ENCODE measurements at places on chromosomes 11 and 22.

GRCh38 chr11:123507043-123507442 lies 77.0 kb downstream of the GRAMD1B start:
- no peak overlapping the region for H3K4me3 ChIP-seq
- peaks cover 6% of the 10 kb centered on the region for H3K4me1 ChIP-seq
- no peak overlapping the region for H3K27ac ChIP-seq
- H3K36me3 ChIP-seq = no peaks in the 10 kb centered on the region

DNA sequence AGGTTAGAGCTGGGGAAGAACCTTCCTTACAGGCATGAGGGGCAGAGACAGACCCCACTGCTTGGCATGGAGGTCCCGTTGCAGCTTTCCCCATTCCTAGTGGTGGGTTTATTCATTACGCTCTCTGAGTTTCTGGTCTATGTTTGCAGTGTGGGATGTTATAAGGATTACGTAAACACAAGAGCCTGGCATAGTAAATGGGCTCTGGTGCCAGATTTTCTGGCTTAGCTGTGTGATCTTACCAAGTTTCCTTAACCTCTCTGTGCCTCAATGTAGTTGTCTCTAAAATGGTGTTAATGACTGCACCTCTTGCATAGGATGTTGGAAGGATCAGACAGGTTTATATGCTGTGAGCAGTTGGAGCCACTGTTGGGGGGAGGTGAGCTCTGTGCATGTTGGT lies 15.1 kb downstream of the DTX4 start:
- no peak overlapping the region for H3K4me3 ChIP-seq
- H3K4me1 ChIP-seq = peaks cover 18% of the 10 kb centered on the region
- peak overlapping the region; percentile 57 for H3K27ac ChIP-seq
- H3K27me3 ChIP-seq = no peaks in the 10 kb centered on the region
- no peak for DNase-seq
- H3K36me3 ChIP-seq = peaks cover 35% of the 10 kb centered on the region

- H3K4me1 ChIP-seq = peaks cover 13% of the 10 kb centered on the region
- H3K36me3 ChIP-seq = peaks cover 34% of the 10 kb centered on the region
These were observed 4.0 kb downstream of the SIDT2 start for GRCh38 chr11:117182551-117182935.

DNA sequence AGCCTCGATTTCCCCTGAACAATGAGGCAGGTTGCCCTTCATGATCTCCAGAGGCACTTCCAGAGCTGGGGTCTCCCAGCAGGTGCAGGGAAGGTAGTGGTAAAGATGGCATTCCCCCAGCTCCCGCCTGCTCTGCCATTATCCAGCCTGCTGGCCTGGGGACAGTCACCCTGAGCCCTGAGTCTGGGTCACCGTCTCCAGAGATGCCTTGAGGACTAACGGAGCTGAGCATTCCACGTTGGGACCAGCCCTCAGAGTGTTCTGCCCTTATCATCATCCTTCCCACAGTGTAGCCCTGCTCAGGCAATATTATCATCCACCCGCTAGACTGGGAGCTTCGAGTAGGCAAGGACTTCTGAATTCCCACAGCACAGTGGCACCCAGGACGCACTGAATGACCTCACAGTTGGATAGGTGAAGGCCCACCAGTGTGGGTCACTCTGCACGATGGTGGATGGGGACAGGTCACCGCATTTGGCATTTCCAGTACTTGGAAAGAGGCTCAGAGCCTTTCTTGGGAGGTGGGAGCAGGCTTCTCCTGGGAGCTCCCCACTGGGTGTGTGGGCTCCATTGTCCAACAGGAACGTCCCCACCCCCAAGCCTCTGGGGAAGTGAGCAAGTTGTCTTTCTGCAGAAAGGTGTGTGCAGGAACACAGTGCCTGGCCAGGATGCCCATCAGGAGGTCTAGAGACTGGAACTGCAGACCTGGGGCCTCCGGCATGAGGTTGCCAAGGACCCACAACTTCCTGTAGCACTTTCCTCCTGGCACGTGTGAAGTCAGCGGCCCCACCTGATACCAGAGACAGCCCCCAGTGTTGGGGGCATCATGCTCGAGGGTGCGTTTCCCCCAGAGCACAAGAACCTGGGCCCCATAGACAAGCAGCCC lies 51.4 kb upstream of the WNT7B start:
- H3K4me3 ChIP-seq = no peak overlapping the region
- peaks cover 30% of the 10 kb centered on the region for H3K27me3 ChIP-seq
- H3K4me1 ChIP-seq = peaks cover 4% of the 10 kb centered on the region

DNA sequence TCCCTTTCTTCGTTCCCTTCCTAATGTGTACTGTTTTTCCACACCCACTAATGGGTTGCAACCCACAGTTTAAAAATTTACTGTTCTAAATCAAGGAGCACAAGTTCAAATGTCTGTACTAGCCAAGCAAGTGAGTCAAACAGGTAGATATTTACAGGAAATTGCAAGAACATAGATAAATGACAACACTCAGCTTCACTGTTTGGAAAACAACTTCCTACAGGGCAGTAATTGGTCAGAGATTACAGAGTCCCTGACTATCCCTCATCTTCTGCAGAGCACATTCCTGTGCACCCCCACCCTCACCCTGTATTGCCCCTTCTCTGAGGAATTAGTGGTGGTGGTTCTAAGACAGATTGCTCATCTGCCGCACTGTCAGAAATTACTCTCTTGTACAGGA lies 1.9 kb downstream of the SERPING1 start:
- peaks cover 10% of the 10 kb centered on the region for H3K27me3 ChIP-seq
- H3K4me1 ChIP-seq = peaks cover 5% of the 10 kb centered on the region
- H3K36me3 ChIP-seq = peaks cover 2% of the 10 kb centered on the region
- DNase-seq = no peak

GRCh38 chr22:49933236-49934159 lies 15.1 kb downstream of the CRELD2 start:
- no peaks in the 10 kb centered on the region for H3K27me3 ChIP-seq
- H3K27ac ChIP-seq = no peak overlapping the region
- H3K36me3 ChIP-seq = no peaks in the 10 kb centered on the region
- no peak overlapping the region for H3K4me3 ChIP-seq
- DNase-seq = no peak

DNA sequence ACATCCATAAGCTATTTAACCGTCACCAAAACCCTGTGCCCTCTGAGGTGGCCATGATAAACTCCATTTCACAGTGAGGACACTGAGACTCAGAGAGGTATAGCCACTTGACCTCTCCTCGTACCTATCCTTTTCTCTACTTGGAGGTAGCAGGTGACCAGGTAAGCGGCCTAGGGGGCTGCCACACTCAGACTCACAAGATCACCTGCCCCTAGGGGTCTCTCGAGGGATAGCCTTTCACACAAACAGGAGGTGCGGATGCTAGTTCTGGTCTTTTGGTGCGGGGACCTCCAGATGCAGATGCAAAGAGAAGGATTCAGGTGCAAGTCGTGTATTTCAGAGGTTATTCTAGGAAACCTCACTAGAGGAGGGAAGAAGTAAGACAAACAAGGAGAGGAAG lies 14.6 kb downstream of the MS4A18 start:
- no peak for DNase-seq
- no peaks in the 10 kb centered on the region for H3K4me1 ChIP-seq
- H3K27me3 ChIP-seq = no peaks in the 10 kb centered on the region
- H3K36me3 ChIP-seq = no peaks in the 10 kb centered on the region

- no peak for DNase-seq
- H3K4me1 ChIP-seq = no peaks in the 10 kb centered on the region
- no peak overlapping the region for H3K27ac ChIP-seq
These were observed 39.7 kb downstream of the ACAT1 start for GRCh38 chr11:108160970-108161566.

DNA sequence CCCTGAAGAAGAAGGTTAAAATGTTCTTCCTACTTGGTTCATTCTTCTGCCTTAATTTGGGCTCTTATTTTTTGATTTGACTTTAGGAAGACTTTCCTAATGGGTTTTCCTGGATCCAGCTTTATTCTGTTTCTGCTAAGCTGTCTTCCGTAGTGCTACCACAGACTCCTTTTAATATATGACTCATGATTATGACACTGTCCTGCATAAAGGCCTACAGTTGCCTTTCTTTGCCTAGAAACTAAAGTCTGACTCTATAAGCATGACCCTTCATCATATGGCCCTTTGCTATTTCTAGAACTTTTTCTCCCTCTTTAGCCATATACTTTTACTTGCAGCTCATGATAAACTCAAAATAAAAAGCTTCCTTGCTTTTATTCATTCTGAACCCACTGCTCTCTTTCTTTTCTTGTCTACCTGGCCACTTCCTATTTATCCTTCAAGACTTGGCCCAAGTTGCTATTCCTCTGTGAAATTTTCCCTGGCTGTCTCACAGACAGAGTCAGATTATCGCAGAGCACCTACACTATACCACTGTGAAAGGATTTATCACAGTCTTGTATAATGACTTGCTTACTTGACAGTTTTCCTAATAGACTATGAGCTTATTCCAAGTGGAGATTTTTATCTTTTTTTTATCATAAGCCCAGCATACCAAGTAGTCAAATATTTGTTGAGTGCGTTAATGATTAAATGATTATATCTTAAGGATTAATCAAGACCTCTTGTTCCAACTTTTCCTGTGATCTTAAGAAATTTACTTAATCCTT lies 24.7 kb downstream of the TBCEL start:
- peak; percentile 34 for DNase-seq
- H3K4me1 ChIP-seq = no peaks in the 10 kb centered on the region
- H3K36me3 ChIP-seq = peaks cover 4% of the 10 kb centered on the region

All from IMR-90 (cell line).